ENCODE measurements at places on chromosomes 1 and 21. TPM values are rescaled to one million over a fixed set of nuclear protein-coding genes. Genes with fewer than 3 reads are reported as not detected.
A peak's percentile ranks its signal among the peaks of the same experiment; 100 is the strongest.

DNA sequence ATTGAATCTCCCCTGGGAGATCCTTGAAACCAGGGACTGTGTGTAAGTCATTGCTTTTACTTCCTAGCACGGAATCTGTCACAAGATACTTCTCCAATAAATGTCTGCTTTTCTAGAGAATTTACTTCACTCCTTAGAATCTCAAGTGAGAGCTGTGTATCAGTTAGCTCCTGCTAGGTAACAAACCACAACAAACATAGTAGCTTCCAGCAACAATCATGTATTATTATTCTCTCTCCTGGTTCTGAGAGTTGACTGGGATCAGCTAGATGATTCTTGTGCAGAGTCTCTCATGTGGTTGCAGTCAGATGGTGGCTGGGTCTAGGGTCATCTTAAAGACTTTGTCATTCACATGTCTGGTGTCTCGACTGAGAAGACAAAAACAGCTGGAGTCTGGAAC lies 166.9 kb upstream of the UBE2U start:
- H3K36me3 ChIP-seq, result no peaks in the 10 kb centered on the region
- no peak for DNase-seq
- H3K4me3 ChIP-seq, result no peak overlapping the region
- H3K4me1 ChIP-seq, result no peaks in the 10 kb centered on the region

PPIAL4G gene
- 0.12 TPM for total RNA-seq

GPX7 gene
- 19.9 TPM for total RNA-seq

FAM167B gene
- total RNA-seq, result 0.68 TPM

CITED4 gene
- total RNA-seq, result 2.1 TPM

DNA sequence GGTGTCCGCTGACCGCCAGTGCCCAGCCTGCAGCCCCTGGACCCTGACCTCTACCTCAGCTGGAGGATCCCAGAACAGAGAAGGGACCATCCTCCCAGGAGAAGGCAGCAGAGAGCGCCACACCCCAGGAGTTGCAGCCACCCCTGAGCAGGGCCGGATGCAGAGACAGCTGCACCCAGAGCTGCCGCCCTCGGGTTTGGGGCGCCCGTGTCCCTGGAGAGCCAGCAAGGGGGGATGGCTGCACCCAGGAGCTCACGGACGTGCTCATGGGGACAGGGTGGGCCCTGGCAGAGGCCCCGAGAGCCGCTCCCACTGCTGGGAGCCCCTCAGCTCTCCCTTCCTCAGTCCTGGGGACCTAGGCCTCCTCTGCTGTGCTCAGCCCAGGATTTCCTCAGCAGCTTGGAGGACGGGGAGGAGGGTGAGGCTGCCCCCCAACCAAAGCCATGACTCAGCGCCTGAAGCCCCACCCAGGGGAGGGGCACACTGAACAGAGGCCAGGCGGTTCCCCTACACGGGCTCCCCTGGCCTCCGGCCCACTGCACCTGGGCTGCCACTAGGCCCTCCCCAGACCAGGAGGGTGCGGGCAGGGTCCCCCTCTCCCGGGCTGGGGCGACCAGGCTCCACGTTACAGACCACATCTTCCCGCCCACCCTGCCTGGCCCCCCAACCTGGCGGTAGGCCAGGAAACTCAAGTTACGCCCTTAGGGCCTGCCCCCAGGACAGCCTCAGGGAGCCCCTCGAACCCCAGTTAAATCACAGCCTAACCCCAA lies 2.2 kb downstream of the ACAP3 start:
- H3K4me1 ChIP-seq, result peaks cover 26% of the 10 kb centered on the region
- H3K27ac ChIP-seq, result peak overlapping the region; percentile 64
- no peaks in the 10 kb centered on the region for H3K36me3 ChIP-seq

FCGR2B gene
- not detected for total RNA-seq

MTARC1 gene
- total RNA-seq, result not detected

GRCh38 chr21:17370916-17371315 lies 141.9 kb upstream of the CXADR start:
- H3K27me3 ChIP-seq, result peaks cover 6% of the 10 kb centered on the region
- no peaks in the 10 kb centered on the region for H3K36me3 ChIP-seq
- no peak overlapping the region for H3K27ac ChIP-seq
- no peak overlapping the region for H3K4me3 ChIP-seq

DNA sequence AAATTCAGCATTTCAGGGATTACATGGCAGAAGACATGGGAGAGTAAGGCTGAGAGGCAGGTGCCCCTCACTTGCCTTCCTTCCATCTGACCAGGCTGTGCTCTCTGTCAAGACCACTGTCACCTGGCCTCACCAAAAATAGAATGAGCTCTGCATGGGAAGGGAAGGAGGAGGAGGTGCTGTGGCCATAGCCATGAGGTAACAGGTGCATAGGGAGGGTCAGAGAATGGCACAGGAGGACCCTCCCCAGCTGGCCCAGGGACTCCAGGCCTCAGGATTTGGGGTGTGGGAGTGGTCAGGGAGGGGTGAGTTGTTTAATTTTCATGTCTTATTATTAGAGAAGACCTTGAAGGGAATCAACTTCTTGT lies 192.3 kb downstream of the FCRL5 start:
- H3K27ac ChIP-seq, result no peak overlapping the region
- no peaks in the 10 kb centered on the region for H3K36me3 ChIP-seq
- H3K4me1 ChIP-seq, result no peaks in the 10 kb centered on the region
- H3K27me3 ChIP-seq, result no peaks in the 10 kb centered on the region
- H3K4me3 ChIP-seq, result no peak overlapping the region

- peak overlapping the region; percentile 58 for H3K4me3 ChIP-seq
- H3K27me3 ChIP-seq, result peaks cover 11% of the 10 kb centered on the region
- peaks cover 10% of the 10 kb centered on the region for H3K4me1 ChIP-seq
- peaks cover 2% of the 10 kb centered on the region for H3K36me3 ChIP-seq
Measured at GRCh38 chr1:2052054-2052679, 2.0 kb downstream of the PRKCZ start.

- no peak for DNase-seq
- H3K27ac ChIP-seq, result no peak overlapping the region
- H3K27me3 ChIP-seq, result no peaks in the 10 kb centered on the region
- H3K4me3 ChIP-seq, result no peak overlapping the region
Measured at GRCh38 chr1:172132836-172133235, 287.6 kb upstream of the C1orf105 start.

- peaks cover 25% of the 10 kb centered on the region for H3K36me3 ChIP-seq
- no peak overlapping the region for H3K4me3 ChIP-seq
- peak; percentile 6 for DNase-seq
- H3K4me1 ChIP-seq, result no peaks in the 10 kb centered on the region
- H3K27me3 ChIP-seq, result no peaks in the 10 kb centered on the region
- no peak overlapping the region for H3K27ac ChIP-seq
Measured at GRCh38 chr21:42569732-42570301, 56.2 kb downstream of the SLC37A1 start.

RNU5D-1 gene
- total RNA-seq, result not detected

GRCh38 chr1:219582296-219582695 lies 30.6 kb downstream of the ZC3H11B start:
- H3K36me3 ChIP-seq, result no peaks in the 10 kb centered on the region
- no peak for DNase-seq
- no peak overlapping the region for H3K27ac ChIP-seq
- H3K4me1 ChIP-seq, result no peaks in the 10 kb centered on the region
- H3K27me3 ChIP-seq, result peaks cover 2% of the 10 kb centered on the region

- H3K4me1 ChIP-seq, result no peaks in the 10 kb centered on the region
- no peak overlapping the region for H3K27ac ChIP-seq
- no peaks in the 10 kb centered on the region for H3K36me3 ChIP-seq
- H3K4me3 ChIP-seq, result no peak overlapping the region
- no peak for DNase-seq
- no peaks in the 10 kb centered on the region for H3K27me3 ChIP-seq
Measured at GRCh38 chr1:7641587-7642417, 129.3 kb upstream of the VAMP3 start.

- peaks cover 30% of the 10 kb centered on the region for H3K36me3 ChIP-seq
- H3K27ac ChIP-seq, result no peak overlapping the region
- no peaks in the 10 kb centered on the region for H3K27me3 ChIP-seq
- DNase-seq, result no peak
- no peaks in the 10 kb centered on the region for H3K4me1 ChIP-seq
Measured at GRCh38 chr21:46345861-46346260, 21.9 kb downstream of the PCNT start.

ACADM gene
- 60.9 TPM for total RNA-seq

DNA sequence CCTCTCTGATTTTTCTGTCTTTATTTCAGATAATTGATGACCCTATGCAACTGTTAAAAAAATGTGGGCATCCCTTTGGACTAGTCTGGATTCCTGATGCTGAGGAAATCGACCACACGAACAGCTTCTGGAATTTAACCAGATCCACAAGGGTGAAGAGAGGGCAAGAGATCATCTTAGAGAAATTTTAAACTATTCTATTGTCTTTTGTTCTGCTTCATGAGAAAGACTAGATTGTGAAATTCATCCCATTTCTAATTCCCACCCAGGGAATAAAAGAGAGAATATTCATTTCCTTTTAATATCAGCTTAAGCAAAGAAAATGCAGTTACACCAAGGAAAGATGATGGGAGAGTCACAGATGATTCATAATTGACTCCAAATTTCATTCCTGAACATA lies 71.8 kb downstream of the DUSP10 start:
- H3K4me3 ChIP-seq, result no peak overlapping the region
- H3K27ac ChIP-seq, result no peak overlapping the region
- H3K27me3 ChIP-seq, result peaks cover 3% of the 10 kb centered on the region
- DNase-seq, result no peak
- no peaks in the 10 kb centered on the region for H3K36me3 ChIP-seq
- peaks cover 7% of the 10 kb centered on the region for H3K4me1 ChIP-seq

- no peaks in the 10 kb centered on the region for H3K27me3 ChIP-seq
- H3K36me3 ChIP-seq, result no peaks in the 10 kb centered on the region
- DNase-seq, result no peak
- peaks cover 39% of the 10 kb centered on the region for H3K4me1 ChIP-seq
- peak overlapping the region; percentile 57 for H3K27ac ChIP-seq
- no peak overlapping the region for H3K4me3 ChIP-seq
Measured at GRCh38 chr1:169623132-169623926, 6.6 kb downstream of the SELP start.

GRCh38 chr1:244636488-244637259 lies 16.3 kb upstream of the DESI2 start:
- no peak overlapping the region for H3K4me3 ChIP-seq
- H3K4me1 ChIP-seq, result peaks cover 4% of the 10 kb centered on the region
- no peak for DNase-seq
- H3K27me3 ChIP-seq, result peaks cover 10% of the 10 kb centered on the region
- peaks cover under 1% of the 10 kb centered on the region for H3K36me3 ChIP-seq
- no peak overlapping the region for H3K27ac ChIP-seq

CDA gene
- total RNA-seq, result not detected

DNA sequence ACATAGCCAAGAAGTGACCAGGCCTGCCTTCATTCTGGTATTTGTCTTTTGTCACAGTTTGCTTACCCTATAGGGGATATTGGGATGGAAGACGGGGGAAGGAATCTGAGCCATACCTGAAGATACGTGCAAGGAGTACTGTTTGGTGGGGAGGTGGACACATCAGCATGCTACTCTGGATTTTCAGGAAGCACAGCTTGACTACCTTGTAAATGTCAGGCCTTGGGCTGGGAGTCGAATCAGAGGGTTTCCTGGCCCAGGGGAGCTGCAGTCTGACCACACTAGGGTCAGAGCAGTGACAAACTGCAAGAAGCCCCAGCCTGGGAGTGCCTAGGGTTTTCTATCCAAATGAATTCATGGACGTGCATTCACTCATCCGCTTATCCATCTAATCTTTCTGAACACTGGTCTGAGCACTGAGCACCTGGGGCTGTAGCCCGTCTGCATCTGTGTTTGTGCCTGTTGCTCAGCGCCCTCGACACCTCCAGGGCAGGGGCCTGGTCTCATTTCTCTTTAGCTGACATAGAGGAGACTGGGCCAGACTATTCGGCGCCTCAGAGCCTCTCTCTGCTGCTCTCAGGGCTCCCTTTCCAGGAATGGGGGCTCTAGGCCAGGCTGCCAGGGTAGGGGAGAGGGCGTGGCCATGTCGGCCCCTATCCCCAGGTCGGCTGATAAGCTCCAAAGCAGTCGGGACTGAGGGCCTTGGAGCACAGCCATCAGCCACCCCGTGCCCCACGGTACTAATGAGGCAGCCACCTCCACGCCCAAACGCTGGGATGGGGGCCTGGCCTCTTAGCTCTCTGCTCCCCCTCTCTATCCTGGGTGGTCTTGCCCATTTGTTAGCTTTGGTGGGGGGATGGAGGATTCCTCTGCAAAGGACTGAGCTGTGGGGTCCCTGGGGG lies 47.0 kb upstream of the SLC2A1 start:
- H3K4me3 ChIP-seq, result no peak overlapping the region
- H3K27ac ChIP-seq, result no peak overlapping the region
- no peak for DNase-seq
- H3K27me3 ChIP-seq, result peaks cover 2% of the 10 kb centered on the region
- H3K36me3 ChIP-seq, result no peaks in the 10 kb centered on the region

TRIM46 gene
- 6.3 TPM for total RNA-seq

DNA sequence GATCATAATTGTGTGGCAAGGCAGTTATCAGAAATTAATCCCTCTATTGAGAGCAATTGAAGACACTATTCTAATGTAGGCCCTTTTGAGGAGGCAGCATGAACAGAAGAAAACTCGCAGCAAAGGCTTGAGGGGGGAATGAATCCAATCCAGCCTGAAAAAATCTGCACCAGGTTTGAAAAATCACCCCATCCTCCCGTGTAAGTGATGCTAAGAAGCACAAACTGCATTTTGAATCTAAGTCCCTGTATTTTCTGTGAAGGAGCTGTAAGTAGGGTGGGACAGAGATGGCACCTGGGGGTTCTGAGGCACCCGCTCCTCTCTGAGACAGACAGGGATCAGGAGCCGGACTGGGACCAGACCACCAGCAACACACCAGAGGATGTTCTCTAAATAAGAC lies at the start of gene CRB1:
TSS of gene CRB1 (plus strand) at position 241 of the 400 bp plus-strand sequence. CDS start 161 bp downstream, outside the sequence.
- no peak for DNase-seq
- no peaks in the 10 kb centered on the region for H3K4me1 ChIP-seq
- no peak within 1 kb of the TSS for H3K4me3 ChIP-seq
- no peaks in the 10 kb centered on the region for H3K27me3 ChIP-seq
- H3K27ac ChIP-seq, result no peak within 1 kb of the TSS

ZBTB8B gene
- total RNA-seq, result not detected

CD2 gene
- 355 TPM for total RNA-seq

GRCh38 chr1:224162768-224163167 lies 20.3 kb upstream of the DEGS1 start:
- H3K36me3 ChIP-seq, result peaks cover 7% of the 10 kb centered on the region
- H3K27ac ChIP-seq, result no peak overlapping the region
- H3K27me3 ChIP-seq, result no peaks in the 10 kb centered on the region
- DNase-seq, result no peak
- no peaks in the 10 kb centered on the region for H3K4me1 ChIP-seq
